ENCODE measurements at places on chromosomes 11 and 22.
A peak's percentile ranks its signal among the peaks of the same experiment; 100 is the strongest.

DNA sequence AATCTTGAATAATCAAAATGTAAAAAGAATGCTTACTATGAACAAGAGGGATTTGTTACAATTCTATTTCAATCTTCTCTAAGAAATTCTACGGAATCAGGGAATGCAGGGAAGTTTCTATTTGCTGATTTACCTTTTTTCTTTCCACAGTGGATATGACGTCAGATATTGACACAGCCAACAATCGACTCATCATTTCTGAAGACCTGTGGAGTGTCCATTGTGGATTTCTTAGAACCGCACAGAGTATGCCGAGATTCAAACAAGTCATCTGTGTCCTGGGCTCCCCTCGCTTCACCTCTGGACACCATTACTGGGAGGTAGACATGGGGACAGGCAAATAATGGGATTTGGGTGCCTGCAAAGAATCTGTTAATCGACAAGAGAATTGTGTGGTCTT lies 4.1 kb upstream of the RFPL1 start:
- DNase-seq = no peak

GRCh38 chr11:32171445-32171844 lies 80.6 kb downstream of the RCN1 start:
- DNase-seq = no peak

DNA sequence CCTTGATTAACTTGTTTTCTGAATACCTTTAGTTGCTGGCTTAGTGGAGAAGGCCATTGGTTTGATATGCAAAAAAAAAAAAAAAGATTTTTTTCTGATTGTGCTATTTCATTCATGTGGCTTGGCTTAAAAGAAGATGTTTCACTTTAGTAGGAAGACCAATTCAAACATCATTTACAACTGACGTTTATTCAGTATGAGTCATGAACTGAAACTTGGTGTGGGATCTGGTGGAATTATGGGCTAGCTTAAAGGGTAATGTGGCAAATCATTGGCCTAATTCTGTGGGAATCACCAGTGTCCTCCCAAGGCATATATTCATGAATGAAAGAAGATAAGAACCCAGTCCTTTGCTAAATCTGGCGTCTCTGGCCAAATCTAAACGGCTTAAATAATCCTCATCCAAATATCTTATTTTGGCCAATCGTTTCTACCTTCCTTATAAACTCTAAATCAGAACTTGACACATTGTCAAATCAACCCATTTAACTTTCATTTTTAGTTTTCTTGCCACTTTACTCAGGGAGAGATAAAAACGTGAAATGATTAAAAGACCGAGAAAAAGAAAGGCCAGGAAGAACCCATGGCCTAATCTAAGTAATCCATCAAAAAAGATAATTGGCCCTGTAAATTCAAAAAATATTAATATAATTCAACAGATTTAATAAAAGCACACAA lies 77.0 kb downstream of the DDIAS start:
- DNase-seq = peak; percentile 49

DNA sequence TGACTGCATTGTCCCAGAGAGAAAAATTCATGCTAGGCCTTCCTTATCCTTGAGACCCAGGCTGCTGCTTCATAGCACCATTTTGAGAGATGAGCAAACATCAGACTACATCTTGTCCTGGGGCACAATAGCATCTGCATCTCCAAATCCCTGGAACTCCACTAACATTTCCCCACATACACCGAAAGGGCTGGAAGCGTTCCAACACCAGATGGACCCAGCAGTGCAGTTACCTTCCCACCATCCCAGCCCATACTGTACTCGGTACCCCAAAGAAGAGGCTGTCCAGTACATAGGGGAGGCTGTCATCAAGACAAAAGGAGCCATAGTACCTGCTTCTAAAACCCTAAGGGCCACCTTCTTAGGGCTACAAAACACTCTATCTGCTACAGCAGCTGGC lies 547.2 kb upstream of the CHORDC1 start:
- no peak for DNase-seq

GRCh38 chr11:72084076-72084475 lies 3.4 kb downstream of the LRRC51 start:
- DNase-seq = no peak

- peak; percentile 72 for DNase-seq
Observed at GRCh38 chr11:96464700-96465307, 75.0 kb downstream of the JRKL start.

GRCh38 chr22:20997536-20998257 lies 4.2 kb downstream of the THAP7 start:
- DNase-seq = no peak

DNA sequence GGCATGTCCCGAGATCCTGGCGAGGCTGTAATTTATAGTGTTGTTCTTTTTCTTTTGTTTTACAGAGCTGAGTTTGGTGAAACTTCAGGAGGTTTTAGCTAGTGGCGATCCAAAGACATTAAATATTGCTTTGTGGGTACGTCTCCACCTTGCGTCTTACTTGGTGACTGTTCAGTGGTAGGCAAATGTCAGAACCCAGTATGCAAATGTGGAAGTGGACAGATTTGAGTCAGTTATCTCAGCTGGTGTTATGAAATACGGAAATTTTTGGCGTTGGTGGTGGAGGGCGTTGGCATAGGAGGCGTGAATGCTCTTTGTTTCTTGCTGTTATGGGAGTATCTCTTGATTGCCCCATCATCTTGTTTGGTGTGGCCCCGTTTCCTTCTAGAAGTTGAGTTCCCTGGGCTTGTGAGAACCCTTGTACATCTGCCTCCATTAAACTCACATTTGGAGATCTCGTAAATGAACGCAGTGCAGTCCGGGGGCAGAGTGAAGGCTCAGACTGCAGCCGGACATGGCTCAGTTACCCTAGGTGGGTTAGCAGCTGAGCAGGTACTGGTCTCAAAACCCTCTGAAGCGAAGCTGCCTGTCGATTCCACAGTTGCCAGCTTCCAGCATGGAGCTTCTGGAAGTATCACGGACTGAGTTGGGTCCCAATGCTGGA lies 39.9 kb downstream of the PTPRJ start:
- DNase-seq = no peak

GRCh38 chr11:102276362-102276761 lies 40.9 kb upstream of the BIRC3 start:
- no peak for DNase-seq

DNA sequence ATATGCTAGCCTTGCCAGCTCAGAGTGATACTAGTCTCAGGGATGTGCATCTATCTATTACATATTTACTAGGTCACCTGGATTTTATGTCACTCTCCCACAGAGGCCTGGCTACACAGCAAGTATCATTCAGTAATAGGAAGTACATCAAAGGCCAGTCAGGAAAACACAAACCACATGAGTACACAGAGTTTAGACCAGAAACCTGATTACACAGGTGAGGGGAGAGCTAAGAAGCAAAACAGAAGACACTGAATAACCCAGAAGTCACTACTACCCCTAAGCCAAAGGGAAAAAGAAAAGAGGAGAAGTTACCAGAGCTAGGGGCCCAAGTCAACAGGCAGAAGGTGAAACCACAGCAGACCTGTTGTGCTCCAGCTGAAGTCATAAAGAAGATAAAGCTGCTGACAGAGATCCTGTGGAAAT lies 13.3 kb downstream of the LPXN start:
- DNase-seq = no peak

GRCh38 chr11:26806219-26806618 lies 84.4 kb upstream of the SLC5A12 start:
- no peak for DNase-seq

DNA sequence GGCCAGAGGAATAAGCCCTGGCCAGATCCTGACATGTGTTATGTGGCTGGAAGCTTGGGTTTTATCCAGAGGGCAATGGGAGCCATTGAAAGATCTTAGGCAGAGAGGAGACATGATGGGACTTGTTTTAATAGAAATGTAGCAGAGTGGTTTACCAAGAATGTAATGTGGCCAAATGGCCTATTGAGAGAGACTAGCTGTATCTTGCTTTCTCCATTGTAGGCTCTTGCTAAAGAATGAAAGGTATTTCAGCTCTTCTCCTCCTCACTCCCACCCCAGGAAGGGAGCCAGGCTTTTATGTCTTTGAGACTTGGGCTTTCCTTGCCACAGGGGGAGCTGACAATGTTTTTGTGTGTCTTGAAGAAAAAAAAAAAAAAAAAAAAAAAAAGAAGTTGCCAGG lies 82.3 kb downstream of the TRIM29 start:
- DNase-seq = no peak

- no peak for DNase-seq
Observed at GRCh38 chr11:64762674-64763525, 3.1 kb upstream of the PYGM start.

DNA sequence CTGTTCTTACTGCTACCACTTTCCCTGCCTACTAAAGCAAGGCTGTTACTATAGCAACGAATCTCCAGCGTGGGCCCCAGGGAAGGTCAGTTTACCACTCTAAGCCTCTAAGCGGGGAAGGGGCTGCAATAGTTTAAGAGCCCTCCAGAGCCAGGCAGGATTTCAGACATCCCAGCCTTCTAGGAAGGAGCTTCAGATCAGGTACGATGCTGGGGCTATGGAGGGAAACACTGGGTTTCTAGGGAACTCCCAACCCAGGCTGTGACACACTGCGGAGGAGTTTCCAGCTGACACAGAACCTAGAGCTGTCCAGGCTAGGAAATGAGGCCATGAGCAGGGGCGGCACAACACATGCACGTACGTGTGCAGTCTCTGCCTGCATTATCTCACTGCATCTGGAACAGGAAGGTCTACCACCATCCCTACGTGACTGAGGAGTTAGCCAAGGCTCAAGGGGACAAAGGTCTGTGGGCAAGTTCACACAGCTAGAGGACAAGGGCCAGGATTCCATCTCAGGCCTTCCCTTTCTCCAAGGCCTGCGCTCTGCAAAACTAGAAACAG lies 20.4 kb downstream of the HPS4 start:
- DNase-seq = no peak

DNA sequence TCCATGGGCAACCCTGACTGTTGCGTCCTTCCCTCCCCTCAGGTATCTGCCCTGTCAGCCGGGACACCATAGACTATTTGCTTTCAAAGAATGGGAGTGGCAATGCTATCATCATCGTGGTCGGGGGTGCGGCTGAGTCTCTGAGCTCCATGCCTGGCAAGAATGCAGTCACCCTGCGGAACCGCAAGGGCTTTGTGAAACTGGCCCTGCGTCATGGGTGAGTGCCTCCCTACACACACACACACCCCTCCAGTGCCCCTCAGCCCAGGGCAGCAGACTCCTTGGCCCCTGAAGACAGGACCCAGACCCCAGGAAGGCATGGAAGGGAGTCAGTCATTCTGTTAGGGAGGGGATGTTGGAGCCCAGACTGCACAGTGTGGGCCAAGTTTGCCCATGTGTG lies 17.9 kb upstream of the UVRAG start:
- DNase-seq = no peak

DNA sequence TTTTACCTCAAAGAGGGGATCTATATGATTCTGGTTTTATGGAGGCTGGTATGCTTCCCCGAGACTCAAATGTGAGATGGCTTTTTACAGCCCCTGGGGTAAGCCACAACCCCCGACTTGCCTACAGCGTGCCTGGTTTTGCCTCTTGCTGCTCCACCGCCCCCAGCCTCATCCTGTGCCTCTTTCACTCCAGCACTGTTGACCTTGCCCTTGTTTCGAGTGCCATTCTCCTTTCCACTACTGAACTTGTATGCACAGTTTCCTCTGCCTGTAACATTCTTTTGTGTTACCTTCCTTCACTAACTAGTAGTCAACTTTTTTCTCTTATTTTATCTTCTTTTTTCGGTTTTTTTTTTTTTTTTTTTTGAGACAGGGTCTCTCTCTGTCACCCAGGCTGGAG lies 219.0 kb upstream of the ZBED5 start:
- no peak for DNase-seq

DNA sequence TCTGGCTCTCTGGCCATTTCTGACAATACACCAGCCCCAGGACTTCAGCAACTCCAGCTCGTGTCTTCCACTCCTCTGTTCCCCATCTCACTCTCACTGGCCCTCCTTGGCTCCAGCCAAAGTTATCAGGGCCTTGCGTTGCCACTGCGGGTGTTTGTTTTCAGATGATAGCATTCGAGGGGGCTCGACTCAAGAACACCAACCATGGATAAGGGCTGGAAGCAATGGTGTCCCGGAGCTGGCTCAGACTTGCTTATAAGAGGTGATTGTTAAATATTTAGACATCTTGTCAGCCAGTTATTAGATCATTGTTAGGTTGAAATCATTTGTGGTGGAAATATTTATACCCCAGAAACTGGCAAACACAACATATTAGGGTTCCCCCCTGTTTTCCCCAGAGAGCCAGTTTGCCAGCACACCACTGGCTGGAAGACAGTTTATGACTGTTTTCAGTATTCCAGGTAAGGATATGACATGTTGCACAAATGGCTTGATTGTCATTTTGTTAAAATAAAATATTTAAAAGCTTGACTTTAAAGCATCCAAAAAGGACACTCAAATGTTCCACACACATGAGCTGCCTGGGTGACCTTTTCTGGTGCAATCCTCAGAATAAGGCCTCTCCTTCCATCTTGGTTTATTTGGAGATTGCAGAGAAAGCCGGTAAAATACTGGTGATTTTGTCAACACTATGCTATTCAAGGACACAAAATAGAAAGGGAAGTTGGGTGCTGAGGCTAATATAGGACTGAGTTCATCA lies 98.3 kb downstream of the FBXO7 start:
- no peak for DNase-seq

DNA sequence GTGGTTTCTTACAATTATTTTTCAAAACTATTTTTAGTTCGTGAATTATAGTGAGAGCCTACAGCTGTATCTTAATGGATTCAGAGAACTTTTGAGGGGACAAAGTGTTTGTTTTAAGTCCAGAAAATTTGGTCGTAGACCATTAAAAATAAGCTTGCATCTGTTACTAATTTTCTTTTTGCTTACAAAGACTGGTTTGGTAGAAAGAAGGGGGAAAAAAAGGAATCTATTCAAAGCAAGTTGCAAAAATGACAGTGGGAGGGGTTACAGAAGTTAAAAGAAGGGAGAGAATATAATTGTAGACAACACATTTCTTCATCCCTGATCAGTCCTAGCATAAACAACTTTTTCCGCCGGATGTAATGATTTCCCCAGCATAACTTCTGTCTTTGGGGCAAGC lies 72.1 kb downstream of the AMOTL1 start:
- no peak for DNase-seq

- no peak for DNase-seq
Observed at GRCh38 chr11:9853929-9854552, 190.2 kb downstream of the SWAP70 start.

DNA sequence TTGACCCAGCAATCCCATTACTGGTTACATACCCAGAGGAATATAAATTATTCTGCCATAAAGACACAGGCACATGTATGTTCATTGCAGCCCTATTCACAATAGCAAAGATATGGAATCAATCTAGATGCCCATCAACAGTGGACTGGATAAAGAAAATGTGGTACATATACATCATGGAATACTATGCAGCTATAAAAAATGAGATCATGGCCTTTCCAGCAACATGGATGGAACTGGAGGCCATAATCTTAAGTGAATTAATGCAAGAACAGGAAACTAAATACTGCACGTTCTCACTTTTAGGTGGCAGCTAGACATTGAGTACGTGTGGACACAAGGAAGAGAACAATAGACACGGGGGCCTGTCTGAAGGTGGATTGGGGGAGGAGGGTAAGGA lies 15.1 kb upstream of the WNT11 start:
- DNase-seq = no peak

DNA sequence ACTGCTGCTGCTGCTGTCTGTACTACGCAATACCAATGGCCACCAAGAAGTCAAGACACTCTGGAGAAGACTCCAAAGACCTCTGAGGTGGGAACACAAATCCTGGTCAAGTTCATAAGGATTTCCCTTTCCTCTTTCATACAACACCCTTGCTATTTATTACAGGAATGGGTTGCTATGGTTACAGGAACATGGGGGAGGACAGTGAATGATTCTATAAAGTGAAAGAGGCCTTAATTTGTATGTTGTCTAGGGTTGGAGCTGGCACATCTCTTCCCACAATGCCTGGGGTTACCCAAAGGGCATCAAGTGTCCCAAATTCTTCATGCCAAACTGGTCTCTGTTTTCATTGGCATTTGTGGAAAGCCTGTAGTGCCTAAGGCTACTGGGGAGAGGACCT lies 11.4 kb upstream of the SEC14L3 start:
- DNase-seq = no peak
